Activated T-cell treated with anti-CD3 and anti-CD28 coated beads, Interleukin-2, amount 50 U/mL, for 72 hours (primary cell): ENCODE measurements at places on chromosomes 2 and 18. TPM values are rescaled to one million over a fixed set of nuclear protein-coding genes. Genes with fewer than 3 reads are reported as not detected.

DNA sequence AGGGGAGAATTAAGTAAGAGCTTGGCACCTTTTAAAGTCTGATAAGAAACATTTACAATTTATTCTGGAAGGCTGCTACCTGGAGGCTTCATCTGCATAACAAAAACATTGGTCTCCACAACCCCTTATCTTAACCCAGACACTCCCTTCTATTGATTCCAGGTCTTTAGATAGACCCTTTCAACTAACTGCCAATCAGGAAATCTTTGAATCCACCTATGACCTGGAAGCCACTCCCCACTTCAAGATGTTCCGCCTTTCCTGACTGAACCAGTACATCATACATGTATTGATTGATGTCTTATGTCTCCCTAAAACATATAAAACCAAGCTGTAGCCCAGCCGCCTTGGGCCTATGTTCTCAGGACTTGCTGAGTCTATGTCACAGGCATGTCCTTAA is 289.4 kb downstream of the AGPS start:
- no peak for DNase-seq

DNA sequence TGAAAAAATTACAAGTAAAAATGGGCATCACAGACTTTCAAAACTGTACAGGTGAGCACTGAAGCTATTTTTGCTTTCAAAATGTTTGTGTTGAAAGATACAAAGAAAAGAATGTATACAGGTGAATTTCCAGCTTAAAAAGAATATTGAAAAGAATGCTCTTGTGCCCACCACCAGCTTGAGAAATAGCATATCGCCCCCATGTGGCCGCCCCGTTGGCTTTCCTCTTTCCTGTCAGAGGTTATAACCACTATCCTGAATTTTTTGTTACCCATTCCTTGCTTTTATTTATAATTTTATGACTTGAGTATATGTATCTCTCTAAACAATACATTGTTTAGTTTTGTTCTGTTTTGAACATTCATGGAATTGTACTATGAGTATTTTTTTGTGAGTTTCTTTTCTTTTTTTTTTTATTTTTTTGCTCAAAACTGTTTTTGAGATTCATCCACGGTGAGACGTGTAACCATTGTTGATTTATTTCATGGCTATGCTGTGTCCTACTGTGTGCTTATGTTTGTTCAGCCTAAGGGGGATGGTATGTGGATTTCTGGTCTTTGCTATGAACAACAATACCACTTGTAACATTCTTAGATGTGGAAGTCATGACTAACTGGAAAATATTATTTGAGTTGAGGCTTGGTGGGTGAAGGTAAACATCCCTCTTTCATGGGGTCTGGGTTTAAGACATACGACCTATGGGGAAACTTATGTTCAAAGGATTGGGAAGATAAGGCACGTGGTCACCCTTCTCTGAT is 11.6 kb downstream of the TRPM8 start:
- DNase-seq, result peak; percentile 52

GRCh38 chr18:45164551-45164950 is 450.7 kb upstream of the SLC14A2 start:
- no peak for DNase-seq

DNA sequence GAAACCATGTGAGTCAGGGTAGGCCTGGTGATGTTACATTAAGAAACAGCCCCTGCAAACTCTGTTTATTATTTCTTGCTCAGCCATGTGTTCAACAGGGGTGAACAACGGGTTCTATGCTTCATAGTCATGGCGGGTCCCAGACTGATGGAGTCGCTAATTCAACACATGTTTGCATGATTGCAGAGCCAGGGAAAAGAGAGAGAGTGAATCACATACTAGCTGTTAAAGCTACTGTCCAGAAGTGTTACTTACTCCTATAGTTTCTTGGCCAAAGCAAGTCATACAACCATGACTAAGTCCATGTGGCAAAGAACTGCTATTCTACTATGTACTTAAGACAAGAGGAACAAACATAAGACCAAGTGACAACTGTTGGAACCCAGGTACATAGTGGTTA is 241.2 kb upstream of the SKOR2 start:
- DNase-seq, result no peak

ABCG5 gene
- total RNA-seq, result not detected

DNA sequence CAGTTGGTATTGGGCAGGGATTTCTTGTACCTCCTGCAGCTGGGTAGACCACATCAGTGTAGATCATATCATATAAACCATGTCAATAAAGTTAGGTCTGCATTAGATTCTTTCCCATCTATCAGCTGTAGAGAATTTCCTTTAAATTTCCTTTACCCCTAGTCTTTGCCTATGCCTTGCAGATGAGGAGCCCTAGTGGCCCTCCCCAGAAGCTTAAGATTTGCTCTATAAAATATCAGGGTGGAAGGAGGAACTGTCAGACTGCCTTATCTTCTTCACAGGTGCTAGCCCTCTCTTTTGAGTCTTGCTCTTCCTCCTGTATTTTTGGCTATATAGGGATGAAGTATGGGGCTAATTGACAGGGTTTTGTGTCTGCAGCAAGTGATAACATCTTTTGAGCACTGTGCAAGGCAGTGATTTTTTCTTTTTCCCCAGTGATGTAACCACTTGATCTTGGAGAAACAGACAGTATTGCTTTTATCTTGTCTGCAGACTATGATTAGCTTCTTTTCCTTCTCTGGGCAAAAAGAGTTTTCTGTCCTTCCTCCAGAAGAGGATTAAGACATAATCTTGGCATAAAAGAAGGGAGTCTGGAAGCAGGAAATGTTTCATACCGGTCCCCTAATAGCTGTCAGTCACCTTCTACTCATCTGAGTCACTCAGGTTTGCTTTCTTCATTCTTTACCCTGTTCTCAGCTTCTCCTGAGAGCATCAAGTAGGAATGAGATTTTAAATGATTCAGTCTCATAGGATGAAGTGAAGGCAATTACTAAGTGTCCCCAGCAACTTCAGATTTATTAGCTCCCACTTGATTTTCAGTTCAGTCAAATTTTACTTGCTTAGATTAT is 286.4 kb downstream of the CDH19 start:
- DNase-seq, result no peak

FOSL2 gene
- total RNA-seq, result 248 TPM

DNA sequence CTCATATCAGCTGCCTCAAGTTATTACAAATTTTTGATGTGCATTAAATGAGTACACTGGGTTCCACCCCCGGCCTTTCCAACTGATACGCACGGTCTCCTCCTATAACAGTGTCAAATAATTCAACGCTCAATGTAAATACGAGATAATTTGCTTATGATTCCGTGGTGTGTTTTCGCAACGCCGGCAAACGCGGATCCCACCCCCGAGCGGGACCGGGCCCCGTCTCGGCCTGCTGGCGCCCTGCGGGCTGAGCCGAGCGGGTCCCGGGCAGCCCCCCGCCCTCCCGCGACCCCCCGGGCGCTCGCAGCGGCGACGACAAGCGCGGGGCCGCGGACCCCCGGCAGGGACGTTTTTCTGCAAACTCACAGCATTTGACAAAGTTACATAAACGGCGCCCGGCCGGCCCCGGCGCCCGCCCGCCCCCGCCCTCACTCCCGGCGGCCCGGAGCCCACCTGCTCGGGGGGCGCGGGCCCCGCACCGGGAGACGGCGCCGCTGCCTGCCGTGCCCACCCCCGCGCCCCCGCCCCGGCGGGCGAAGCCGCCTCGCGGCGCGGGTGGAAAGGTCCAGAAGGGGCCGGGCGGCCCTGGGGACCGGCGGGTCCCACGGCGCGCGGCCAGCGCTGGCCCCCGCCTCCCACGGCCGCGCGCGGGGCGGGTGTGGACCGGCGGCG is 762 bp downstream of the HDAC4 start:
- peak; percentile 42 for DNase-seq

HTR2B gene
- total RNA-seq, result not detected

- DNase-seq, result no peak
Observed at GRCh38 chr18:29841631-29842030, 1200.9 kb downstream of the DSC3 start.

DNA sequence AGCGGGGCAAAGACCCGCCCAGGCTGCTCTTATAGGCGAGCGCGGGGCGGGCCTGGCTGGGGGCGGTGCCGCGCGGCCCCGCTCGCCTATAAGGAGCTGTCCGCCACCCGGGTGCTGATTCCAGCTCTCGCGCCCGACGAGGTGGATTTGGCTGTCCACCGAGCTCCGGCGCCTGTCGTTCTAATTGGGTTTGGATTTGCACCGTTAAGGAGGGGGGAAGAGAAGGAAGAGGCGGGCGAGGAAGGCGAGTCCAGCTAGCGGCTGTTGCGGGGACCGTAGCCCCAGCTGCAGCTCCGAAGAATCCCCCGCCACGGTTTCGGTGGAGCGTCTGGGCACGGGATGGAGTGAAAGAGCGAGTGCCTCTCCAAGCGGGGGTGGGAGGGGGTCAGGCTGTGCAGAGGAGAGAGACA is at the start of gene CNTNAP5:
Gene CNTNAP5 (plus strand): TSS at position 117 of the 410 bp plus-strand sequence. CDS start 364 bp downstream, outside the sequence.
- peak; percentile 14 for DNase-seq

DNA sequence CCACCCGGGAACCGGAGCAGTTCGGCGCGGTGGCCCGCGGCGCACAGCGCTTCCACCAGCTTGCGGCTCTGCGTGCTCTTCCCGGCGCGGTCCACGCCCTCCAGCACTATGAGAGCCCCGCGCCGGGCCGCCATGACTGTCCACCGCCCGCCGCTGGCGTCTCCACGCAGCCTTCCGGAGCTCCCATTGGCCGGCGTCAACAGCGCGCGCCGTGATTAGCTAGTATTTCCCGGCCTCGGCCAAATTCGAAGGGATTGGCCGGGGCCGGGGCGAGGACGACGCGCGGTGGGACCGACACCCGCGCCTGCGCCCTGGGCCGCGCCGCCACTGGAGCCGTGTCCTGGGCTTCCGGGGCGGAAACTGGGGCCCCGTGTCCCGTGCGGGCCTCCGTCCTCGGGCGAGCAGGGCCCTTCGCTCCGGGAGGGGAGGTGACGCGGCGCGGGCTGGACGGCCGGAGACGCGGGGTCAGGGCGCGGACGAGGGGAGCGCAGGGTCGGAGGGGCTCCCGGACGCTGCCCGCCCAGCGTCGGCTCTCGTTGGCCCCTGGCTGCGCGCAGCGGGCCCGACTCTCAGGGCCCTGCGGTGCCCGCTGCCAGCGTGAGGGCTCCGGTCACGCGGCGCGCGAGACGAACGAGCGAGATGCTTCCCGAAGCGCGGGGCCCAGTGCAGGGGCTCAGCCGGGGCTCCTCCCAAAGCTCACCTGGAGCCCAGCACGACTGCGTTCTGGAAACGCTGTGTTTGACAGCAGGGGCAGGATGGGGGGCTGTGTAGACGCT is at the start of gene DTYMK:
Gene DTYMK (minus strand): TSS at position 166 of the 776 bp plus-strand sequence. CDS start 32 bp downstream, at position 134.
- peak; percentile 98 for DNase-seq

- DNase-seq, result no peak
Observed at GRCh38 chr2:102505290-102505689, 32.3 kb downstream of the SLC9A4 start.

MSGN1 gene
- total RNA-seq, result not detected

- no peak for DNase-seq
Observed at GRCh38 chr2:241541564-241542277, 16.8 kb upstream of the BOK start.

GPAT2 gene
- total RNA-seq, result 12.4 TPM

GRCh38 chr2:102033031-102033749 is 41.4 kb downstream of the IL1R2 start:
- peak; percentile 38 for DNase-seq

ZNF804A gene
- not detected for total RNA-seq

MEP1B gene
- not detected for total RNA-seq

DNA sequence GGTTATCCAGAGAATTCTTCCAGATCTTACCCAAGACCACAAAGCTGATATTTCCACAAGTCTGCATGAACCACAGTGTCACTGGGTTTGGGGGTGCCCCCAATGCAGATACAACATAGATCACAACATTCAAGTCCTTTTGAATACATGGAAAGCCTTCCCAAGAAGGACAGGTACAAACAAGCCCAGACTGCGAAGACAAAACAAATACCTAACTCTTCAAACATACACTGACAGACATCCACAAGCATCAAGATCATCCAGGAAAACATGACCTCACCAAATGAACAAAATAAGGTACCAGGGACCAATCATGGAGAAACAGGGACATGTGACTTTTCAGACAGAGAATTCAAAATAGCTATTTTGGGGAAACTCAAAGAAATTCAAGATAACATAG is 93.1 kb downstream of the MDH1 start:
- no peak for DNase-seq

GRCh38 chr2:28359222-28360057 is 33.2 kb upstream of the FOSL2 start:
- peak; percentile 91 for DNase-seq

ST8SIA5 gene
- not detected for total RNA-seq

GRCh38 chr2:119008108-119008507 is 66.1 kb downstream of the MARCO start:
- DNase-seq, result no peak

DNA sequence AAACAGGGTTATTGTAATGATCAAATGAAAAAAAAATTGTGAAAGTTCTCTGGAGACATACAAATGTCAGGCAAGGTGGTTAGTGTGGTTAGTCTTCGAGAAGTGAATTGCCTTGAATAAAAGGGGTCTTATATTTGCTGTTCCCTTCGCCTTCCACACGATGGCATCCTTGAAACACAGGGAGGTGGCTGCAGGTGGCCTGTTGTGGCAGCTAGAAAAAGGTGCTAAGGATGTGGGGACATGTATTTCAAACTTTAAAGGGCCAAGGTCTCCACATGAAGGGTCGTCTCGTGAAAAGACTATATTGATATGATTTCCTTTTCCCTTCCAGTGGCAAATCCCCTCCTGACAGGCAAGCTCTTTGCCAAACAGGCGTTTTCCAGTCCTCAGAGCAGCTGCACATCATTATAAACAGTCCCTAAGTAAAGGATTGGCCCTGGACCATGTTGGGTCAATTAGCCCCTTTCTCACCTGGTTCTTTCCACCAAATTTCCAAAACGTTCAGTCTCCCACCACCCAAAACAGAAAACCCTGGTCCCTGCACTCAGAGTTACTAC is 68.5 kb downstream of the COPS8 start:
- DNase-seq, result peak; percentile 68

RAD51AP2 gene
- not detected for total RNA-seq

- no peak for DNase-seq
Observed at GRCh38 chr2:26685989-26686839, 6.3 kb upstream of the KCNK3 start.

DNA sequence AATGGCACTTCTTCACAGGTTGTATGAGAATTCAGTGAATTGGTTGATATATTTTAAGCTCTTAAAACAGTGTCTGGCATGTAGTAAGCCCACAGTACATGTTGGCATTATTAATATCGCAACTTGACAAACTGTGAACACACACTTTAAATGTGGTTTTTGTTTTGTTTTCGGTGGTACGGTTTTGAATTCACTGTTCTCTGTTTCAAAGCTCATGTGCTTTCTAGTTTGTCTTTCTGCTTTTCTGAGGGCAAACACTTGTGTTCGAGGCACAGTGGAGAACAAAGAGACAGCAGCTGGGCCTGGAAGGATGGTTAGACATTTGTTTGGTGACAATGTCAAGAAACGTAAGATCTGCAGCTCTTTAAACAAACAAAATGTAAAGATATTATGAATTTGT is 276.5 kb upstream of the MC4R start:
- no peak for DNase-seq

GRCh38 chr2:208222351-208222750 is 32.5 kb downstream of the IDH1 start:
- DNase-seq, result no peak

- DNase-seq, result no peak
Observed at GRCh38 chr2:121161272-121161671, 123.7 kb downstream of the TFCP2L1 start.

GRCh38 chr2:240437861-240438809 is 2.7 kb downstream of the GPC1 start:
- DNase-seq, result peak; percentile 81
